ENCODE measurements at places on chromosomes 6 and 20.

GRCh38 chr6:12265791-12266190 is 24.4 kb upstream of the EDN1 start:
- no peak for DNase-seq

- DNase-seq: no peak
Measured at GRCh38 chr20:11522366-11522741, 395.3 kb upstream of the BTBD3 start.

GRCh38 chr6:135919026-135919425 is 67.5 kb downstream of the PDE7B start:
- DNase-seq: no peak

DNA sequence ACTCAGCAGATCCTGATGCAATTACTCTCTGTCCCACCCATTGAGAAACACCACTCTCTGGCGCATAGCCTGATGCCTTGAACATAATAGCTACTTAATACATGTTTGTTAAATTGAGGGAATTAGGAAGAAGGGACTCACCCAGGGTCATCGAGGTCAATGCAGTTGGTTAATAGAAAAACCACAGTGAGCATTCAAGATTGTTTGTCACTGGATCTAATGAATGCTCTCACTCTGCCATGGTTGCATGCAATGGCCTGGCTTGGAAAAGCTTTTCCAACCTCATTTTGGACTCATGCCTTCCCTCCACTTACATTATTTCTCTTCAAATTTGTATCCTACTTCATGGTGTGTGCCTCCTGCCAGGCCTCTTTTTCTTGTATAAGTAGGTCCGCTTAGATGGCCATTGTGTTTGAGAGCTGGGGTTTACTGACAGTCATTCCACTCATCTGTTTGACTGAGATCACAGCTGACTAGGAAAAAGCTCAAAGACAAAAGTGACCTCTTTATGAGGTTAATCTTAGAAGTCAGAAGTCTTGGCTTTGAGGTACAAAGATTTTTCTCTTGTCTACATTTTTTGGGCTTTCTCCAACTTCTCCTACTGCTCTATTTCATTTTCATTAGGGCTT is 154.8 kb upstream of the RAB32 start:
- no peak for DNase-seq

GRCh38 chr6:5080574-5080973 is 4.6 kb upstream of the PPP1R3G start:
- no peak for DNase-seq

- DNase-seq: no peak
Measured at GRCh38 chr20:49666911-49667310, 46.8 kb downstream of the B4GALT5 start.

GRCh38 chr6:107668743-107669474 is 155.2 kb downstream of the SCML4 start:
- no peak for DNase-seq

DNA sequence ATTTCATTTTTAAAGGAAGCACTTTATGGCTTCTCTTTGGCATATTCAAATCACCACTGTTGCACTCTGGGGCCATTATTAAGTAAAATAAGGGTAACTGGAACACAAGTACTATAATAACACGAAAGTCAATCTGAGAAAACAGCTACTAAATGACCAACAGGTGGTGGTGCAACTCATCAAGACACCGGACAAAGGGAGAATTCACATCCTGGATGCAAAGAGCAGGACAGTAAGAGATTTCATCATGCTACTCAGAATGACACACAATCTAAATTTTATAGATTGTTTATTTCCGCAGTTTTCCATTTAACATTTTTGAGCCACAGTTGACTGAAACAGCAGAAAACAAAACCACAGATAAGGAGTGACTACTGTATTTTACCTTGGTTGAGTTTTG is 27.6 kb upstream of the LY86 start:
- DNase-seq: no peak

GRCh38 chr20:14826543-14827313 is 489.3 kb upstream of the FLRT3 start:
- DNase-seq: no peak

GRCh38 chr6:64266351-64266821 is 630.8 kb downstream of the PHF3 start:
- no peak for DNase-seq

DNA sequence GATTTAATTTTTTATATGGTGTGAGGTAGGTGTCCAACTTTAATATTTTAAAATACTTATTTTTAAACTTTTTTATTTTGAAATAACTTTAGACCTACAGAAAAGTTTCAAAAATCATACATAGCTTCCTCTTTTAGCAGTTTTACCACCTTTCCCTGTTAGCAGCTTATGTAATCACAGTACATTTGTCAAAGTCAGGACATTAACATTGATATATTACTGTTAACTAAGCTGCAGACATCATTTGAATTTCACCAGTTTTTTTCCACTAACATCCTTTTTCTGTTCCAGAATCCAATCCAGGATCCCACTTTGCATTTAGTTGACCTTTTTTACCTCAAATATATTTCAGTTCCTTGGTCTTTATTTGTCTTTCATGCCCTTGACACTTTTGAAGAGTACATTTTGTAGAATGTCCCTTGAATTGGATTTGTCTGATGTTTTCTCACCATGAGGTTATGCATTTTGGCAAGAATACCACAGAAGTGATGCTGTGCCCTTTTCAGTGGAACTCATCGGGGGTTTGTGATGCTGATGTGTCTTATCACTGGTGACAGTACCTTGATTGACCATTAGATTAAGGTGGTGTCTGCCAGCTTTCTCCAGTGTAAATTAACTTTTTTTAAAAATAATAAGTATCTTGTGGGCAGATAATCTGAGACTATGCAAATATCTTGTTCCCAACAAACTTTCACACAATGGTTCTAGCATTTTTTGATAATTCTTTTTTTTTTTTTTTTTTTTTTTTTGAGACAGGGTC is 33.4 kb downstream of the TTLL9 start:
- DNase-seq: no peak

GRCh38 chr6:4381381-4381780 is 246.0 kb upstream of the ECI2 start:
- no peak for DNase-seq

GRCh38 chr6:111338843-111339242 is 144.2 kb downstream of the REV3L start:
- no peak for DNase-seq

GRCh38 chr6:57315111-57315510 is 2.3 kb upstream of the PRIM2 start:
- DNase-seq: no peak

GRCh38 chr6:130932438-130932837 is 105.2 kb downstream of the SMLR1 start:
- no peak for DNase-seq

DNA sequence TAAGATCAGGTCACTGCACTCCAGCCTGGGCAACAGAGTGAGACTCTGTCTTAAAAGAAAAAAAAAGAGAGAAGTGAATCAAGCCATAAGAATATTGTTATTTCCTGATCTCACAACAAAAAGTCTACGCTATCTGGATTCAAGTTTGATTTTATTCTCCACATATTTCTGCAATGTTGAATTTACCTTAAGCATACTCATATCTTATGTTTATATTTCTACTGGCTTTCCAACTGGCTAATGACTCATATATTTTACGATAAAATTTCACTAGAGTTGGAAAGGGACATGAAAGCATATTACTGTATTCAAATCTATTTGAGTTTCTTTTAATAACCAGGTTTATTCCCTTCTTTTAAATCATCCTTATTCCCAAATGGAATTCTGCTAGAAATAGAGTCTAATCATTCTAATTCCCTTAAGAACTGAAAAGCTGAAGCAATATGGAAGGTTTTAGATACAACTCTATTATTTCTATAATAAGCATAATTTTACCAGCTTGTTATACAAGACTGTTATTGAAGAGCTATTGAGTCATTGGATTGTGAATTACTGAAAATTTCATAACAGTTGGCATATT is 276.9 kb upstream of the HS3ST5 start:
- DNase-seq: no peak

DNA sequence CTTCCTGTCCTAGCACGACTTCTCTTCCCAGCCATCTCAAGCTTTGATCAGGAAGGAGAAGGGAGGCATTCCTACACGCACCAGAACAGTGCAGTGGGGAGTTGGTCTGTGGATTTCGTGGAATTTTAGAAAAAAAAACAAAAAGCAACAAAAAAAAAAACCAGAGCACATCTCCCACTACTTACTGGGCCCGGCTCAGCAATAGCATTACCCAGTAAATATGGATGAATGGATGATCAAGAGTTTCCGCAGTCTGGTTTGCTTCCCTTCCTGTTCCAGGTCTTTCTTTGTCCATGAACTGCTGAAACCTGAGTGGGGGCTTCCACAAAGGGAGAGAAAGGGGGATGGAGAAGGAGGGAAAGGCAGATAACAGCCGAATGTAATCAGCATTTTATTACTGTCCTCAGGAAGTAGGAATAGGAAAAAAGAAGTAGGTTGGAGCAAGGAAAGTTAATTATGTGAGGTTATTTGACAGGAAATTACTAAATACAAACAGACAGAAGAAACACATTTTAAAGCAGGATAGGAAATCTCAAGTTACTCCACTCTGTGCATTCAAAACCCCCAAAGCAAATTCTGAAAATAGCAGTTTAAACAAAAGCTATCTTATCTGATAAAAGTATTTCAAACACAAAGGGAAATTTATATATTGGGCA is 349.0 kb downstream of the PRL start:
- DNase-seq: no peak

Data from T follicular helper cell (primary cell).